ENCODE measurements at places on chromosomes 3 and 15. TPM values are rescaled to one million over a fixed set of nuclear protein-coding genes. Genes with fewer than 3 reads are reported as not detected.

Gene CHRFAM7A
- total RNA-seq, result 0.72 TPM

- H3K27me3 ChIP-seq, result peaks cover 18% of the 10 kb centered on the region
- no peak overlapping the region for H3K4me3 ChIP-seq
- no peak overlapping the region for H3K27ac ChIP-seq
- no peak for DNase-seq
- no peaks in the 10 kb centered on the region for H3K36me3 ChIP-seq
Measured at GRCh38 chr3:32603064-32603463, 32.4 kb upstream of the DYNC1LI1 start.

Gene DYNLT2B
- 10.9 TPM for total RNA-seq

Gene OXTR
- total RNA-seq, result 6.2 TPM
